ENCODE measurements at places on chromosomes 6 and 20. TPM values are rescaled to one million over a fixed set of nuclear protein-coding genes. Genes with fewer than 3 reads are reported as not detected.

Gene MYLK4
- 0.97 TPM for total RNA-seq

Gene SLCO4A1
- 0.13 TPM for total RNA-seq

Gene TREM2
- total RNA-seq = not detected

Gene OPN5
- not detected for total RNA-seq

Gene CEP57L1
- 26.9 TPM for total RNA-seq

Gene VSX1
- total RNA-seq = not detected

Gene ULBP2
- 4.2 TPM for total RNA-seq

Gene SIRPB1
- not detected for total RNA-seq

Gene HLA-DOB
- 0.32 TPM for total RNA-seq

Gene MYL9
- total RNA-seq = 75.1 TPM

Gene NKX2-2
- total RNA-seq = not detected

Gene TMC2
- total RNA-seq = not detected

Gene PI16
- under 0.01 TPM for total RNA-seq

Gene PLG
- total RNA-seq = not detected

Gene PTCRA
- total RNA-seq = not detected

Gene CD109
- total RNA-seq = 176 TPM

Measured in articular chondrocyte of knee joint (primary cell).